T-helper 1 cell treated with Interleukin-12 subunit alpha and Interleukin-12 subunit beta and Interleukin-4 antibody, amounts not matched to agents 30 ng/mL and 1 ng/mL, for 36 hours (primary cell): ENCODE measurements at places on chromosomes 4 and X. TPM values are rescaled to one million over a fixed set of nuclear protein-coding genes. Genes with fewer than 3 reads are reported as not detected.

The ADH1C gene
- total RNA-seq, result not detected in 2 replicates

The VSIG1 gene
- total RNA-seq, result 3.0 and 5.0 TPM in 2 replicates

The SPANXN2 gene
- total RNA-seq, result not detected in 2 replicates

The LDB2 gene
- total RNA-seq, result not detected in 2 replicates

The ADH1B gene
- not detected in 2 replicates for total RNA-seq

The CLCN4 gene
- not detected in 2 replicates for total RNA-seq

The PDGFC gene
- not detected in 2 replicates for total RNA-seq

The DTHD1 gene
- total RNA-seq, result 0.64 and 0.83 TPM in 2 replicates

The DIPK2B gene
- total RNA-seq, result not detected in 2 replicates

The TEX13C gene
- total RNA-seq, result not detected in 2 replicates

The NAT8L gene
- total RNA-seq, result 5.1 and 5.2 TPM in 2 replicates

The MAGEC3 gene
- not detected in 2 replicates for total RNA-seq

The SMIM43 gene
- 0.15 TPM in 1 of 2 replicates, not detected in the other for total RNA-seq

The CT55 gene
- total RNA-seq, result not detected in 2 replicates

The SSX1 gene
- total RNA-seq, result not detected in 2 replicates

The GABRG1 gene
- total RNA-seq, result not detected in 2 replicates

The GAGE10 gene
- total RNA-seq, result not detected in 2 replicates

The GYG2 gene
- total RNA-seq, result not detected in 2 replicates

The RPS6KA3 gene
- 81.0 and 82.9 TPM in 2 replicates for total RNA-seq

The PTTG2 gene
- total RNA-seq, result 1.7 and 2.6 TPM in 2 replicates

The CLTRN gene
- not detected in 2 replicates for total RNA-seq

The FDCSP gene
- total RNA-seq, result not detected in 2 replicates

The ANKRD17 gene
- 63.9 and 65.0 TPM in 2 replicates for total RNA-seq

The STBD1 gene
- 1.9 and 2.3 TPM in 2 replicates for total RNA-seq

The TMEM271 gene
- total RNA-seq, result not detected in 2 replicates

The CFI gene
- total RNA-seq, result not detected in 2 replicates

The GASK1B gene
- not detected in 2 replicates for total RNA-seq

The BCOR gene
- 57.3 and 58.4 TPM in 2 replicates for total RNA-seq

The PLXNA3 gene
- 37.3 and 43.8 TPM in 2 replicates for total RNA-seq

The ZNF711 gene
- 0.12 and 0.54 TPM in 2 replicates for total RNA-seq

The ADGRL3 gene
- total RNA-seq, result not detected in 2 replicates

The ADGRG2 gene
- not detected in 2 replicates for total RNA-seq

The FMR1NB gene
- total RNA-seq, result not detected in 2 replicates

The EDA gene
- 2.5 and 2.6 TPM in 2 replicates for total RNA-seq

The SERTM2 gene
- not detected in 2 replicates for total RNA-seq

The KLKB1 gene
- total RNA-seq, result 0.46 and 0.64 TPM in 2 replicates

The COX7B2 gene
- total RNA-seq, result not detected in 2 replicates

The CT47C1 gene
- not detected in 2 replicates for total RNA-seq

The GPR82 gene
- total RNA-seq, result 0.12 and 0.29 TPM in 2 replicates

The CDS1 gene
- total RNA-seq, result 0.05 TPM in 2 replicates

The HAND2 gene
- total RNA-seq, result not detected in 2 replicates

The TCEANC gene
- total RNA-seq, result 10.7 and 11.1 TPM in 2 replicates

The RGN gene
- not detected in 2 replicates for total RNA-seq
